ENCODE measurements at places on chromosomes 2 and 18.

GRCh38 chr2:73385123-73385503, 523 bp upstream of the ALMS1 start:
- no peak for DNase-seq

DNA sequence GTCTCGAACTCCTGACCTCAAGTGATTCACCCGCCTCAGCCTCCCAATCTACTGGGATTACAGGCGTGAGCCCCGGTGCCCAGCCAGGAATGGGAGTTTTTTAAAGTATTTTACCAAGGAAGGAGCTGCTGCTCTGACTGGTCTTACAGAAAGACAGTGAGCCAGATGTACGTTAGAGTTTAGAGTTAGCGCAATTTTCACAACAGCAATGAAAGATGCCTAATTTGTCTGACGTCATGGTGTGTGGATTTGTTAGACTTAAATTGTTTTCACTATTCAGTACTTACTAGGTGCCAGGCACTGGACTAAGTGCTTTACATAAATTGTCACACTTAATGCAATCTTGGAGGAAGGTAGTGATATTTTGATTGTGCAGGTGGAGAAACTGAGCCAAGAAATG, 12.4 kb upstream of the RPL37A start:
- DNase-seq = no peak

- DNase-seq = peak; percentile 35
These were observed 857 bp downstream of the RESP18 start for GRCh38 chr2:219331560-219332213.

DNA sequence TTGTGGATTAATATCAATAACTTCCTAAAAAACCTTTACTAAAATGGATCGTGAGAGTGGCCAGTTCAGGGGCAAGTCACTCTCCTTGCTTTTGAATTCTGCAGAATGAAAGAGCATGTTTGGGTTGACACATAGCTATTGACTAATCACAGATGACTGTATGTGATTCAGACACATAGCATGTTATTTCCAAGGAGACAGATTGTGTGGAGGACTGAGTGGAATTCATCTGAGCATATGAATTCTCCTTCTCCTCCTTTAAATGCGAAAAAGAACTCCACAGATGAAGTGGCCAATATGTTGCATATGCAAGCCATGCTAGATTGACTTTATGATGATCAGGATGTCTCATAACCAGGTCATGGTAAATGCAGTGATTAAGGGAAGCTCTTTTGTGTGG, 249.4 kb upstream of the FAM98A start:
- no peak for DNase-seq

All from activated CD8-positive, alpha-beta T cell treated with anti-CD3 and anti-CD28 coated beads for 36 hours (primary cell).